Hematopoietic multipotent progenitor cell treated with erythropoietin and hydrocortisone succinate and interleukin-3 and kit ligand, for 6 days (in vitro differentiated cells): ENCODE measurements at places on chromosomes 2 and 18.

DNA sequence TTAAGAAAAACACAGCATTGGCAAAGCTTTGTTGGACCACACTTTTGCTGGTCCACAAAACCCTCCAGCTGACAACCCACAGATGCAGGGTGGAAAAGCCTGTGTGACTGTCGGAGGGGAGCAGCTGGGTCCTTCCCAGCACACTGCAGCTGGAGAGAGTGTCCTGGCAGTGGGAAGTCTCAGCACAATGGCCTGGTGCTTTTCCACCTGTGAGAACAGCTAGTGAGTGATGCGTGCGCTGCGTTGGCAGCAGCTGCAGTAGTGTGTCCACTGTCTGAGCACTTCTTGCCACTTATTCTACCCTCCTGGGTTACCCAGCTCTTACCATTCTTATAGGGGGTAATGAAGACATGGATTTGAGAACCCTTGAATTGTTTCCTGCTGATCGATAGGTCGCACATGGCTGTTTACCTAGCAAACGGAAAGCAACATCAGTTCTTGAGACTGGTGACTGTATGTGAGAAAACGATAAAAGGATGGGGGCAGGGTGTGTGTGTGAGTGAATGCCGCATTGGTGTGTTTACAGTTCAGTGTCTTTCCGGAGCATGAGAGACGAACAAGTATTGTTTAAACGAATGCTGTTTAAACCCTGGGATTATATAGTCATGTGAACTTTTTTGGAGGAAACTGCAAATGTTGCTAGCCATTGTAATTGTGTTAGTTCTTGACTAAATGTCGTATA, 69.7 kb downstream of the LYPD6 start:
- no peak for DNase-seq

DNA sequence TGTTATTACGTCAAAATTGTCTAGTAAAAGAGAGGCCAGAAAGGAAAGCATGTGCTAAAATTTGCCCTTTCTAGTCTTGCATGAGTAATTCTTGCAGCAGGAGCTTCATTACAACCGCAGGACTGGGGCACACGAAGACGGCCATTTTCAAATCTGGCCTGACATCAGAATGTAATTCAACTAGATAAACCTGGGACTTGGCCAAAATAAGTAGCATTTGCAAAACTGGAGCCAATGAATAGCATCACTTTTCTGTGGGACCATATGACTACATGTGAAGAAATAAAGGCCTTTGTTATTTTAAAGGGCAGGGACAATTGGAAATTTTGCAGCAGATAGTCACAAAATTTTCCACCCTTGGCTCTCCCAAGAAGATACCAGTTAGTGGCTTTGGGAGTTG, 3.0 kb upstream of the FZD7 start:
- no peak for DNase-seq

- no peak for DNase-seq
These were observed 331.1 kb upstream of the SLC14A2 start for GRCh38 chr18:45284174-45284573.

DNA sequence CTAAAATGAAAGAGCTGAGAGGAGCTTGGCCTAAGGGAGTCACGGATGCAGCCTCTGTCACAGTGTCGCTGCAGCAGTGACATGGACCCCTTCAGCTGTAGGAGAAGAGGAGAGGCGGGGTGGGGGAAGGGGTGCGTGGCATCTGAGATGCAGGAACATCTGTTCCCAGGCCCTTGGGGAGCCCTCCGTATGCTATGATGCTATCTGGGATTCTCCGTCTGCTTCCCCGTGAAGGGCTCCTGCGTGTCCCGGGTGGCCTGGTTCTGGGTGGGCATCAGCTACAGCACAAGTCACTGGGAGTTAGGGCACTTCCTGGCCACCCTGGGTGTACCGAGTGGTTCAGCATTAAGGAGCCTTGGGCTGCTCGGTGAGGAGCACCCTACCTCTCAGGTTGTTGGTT, 35.6 kb upstream of the B3GNT7 start:
- DNase-seq: no peak

DNA sequence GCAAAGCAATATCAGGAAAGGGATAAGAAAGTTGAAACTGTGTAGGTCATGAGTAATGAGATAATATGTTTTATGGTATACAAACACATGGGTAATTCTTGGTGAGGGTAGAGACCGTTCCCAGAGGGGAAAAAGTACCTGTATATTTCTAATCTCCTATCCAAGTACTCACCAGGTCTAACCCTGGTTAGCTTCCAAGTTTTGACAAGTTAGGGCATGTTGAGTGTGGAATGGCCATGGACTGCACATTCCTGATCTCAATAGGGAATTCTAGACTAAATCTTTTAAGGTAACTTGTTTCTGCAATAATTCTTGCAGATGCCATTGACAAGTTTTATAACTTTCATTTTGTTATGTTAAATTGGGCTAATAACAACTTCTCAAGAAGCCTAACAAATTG, 216.6 kb downstream of the SPAG16 start:
- no peak for DNase-seq
